Stimulated activated CD8-positive, alpha-beta memory T cell treated with anti-CD3 and anti-CD28 coated beads, Interleukin-15, amount 100 ng/mL, for 4 hours (primary cell): ENCODE measurements at places on chromosomes 13 and 19.
A peak's percentile ranks its signal among the peaks of the same experiment; 100 is the strongest.

DNA sequence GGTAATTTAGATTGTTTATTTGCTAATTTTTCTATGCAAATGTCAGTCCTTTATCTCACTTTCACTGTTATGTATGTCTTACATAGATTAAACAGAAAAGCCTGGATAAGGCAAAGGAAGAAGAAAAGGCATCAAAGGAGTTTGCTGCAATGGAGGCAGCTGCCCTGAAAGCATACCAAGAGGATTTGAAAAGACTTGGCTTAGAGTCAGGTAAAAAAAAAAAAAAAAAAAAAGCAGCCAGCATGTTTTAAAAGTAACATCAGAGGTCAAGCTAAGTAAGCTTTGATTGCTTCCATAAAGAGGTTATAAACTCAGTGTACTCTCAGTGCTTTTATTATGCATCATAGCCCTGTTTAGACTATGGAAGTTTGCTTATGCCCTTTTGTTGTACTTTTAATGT lies 3.8 kb downstream of the WBP4 start:
- no peak for DNase-seq

DNA sequence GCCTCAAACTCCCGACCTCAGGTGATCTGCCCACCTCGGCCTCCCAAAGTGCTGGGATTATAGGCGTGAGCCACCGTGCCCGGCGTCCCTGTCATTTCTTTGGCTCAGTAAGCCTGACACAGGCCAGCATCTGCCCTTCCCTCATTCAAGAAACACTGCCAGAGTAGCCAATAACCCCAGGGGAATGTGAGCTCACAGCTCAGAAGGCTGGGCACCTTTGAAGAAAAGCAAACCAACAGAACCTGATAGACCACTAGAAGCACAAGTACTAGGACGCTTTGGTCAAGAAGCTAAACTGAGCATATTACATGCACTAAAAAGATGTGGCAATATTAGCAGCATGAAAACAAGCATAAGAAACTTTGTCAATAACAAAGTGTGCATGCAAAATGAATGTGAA lies 14.2 kb downstream of the SIGLEC5 start:
- no peak for DNase-seq

GRCh38 chr19:1505991-1506881 lies 6.6 kb downstream of the ADAMTSL5 start:
- no peak for DNase-seq

GRCh38 chr13:27341616-27342015 lies 71.0 kb downstream of the RASL11A start:
- no peak for DNase-seq

DNA sequence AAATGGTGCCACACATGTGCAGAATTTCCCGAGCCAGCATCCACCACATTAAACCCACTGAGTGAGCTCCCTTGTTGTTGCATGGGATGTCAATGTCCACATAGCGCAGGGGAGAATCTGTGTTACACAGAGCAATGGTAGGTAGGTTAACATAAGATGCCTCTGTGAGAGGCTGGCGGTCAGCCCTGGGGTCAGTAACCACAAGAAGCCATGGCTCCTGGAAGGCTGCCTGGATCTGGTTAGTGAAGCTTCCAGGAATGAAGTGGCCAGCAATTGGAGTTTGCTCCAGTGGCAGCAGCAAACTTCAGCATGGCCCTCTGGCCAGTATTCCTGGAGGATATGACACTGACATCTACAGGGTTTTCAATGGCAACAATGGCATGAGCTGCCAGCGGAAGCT lies 37.0 kb upstream of the PCDH9 start:
- DNase-seq, result no peak

GRCh38 chr19:44753932-44754749 lies 5.6 kb downstream of the BCL3 start:
- peak; percentile 55 for DNase-seq

DNA sequence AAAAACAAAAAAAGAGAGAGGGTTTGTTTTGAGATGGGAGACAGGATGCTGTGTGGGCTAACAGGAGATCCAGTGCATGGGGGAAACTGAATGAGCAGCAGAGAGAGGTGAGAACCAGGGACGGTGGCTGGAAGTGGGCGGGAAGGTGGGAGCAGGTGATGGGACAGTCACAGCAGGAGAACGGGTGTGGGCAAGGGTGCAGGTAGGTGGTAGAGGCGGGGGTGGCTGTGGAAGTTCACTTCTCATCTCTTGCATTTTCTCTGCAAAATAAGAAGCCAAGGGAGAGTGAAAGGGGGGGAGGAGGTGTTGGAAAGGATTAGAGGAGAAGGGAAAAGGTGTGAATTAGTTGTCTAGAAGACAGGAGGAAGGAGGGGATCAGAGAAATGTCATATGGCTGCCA lies 21.9 kb downstream of the FBXO17 start:
- no peak for DNase-seq

DNA sequence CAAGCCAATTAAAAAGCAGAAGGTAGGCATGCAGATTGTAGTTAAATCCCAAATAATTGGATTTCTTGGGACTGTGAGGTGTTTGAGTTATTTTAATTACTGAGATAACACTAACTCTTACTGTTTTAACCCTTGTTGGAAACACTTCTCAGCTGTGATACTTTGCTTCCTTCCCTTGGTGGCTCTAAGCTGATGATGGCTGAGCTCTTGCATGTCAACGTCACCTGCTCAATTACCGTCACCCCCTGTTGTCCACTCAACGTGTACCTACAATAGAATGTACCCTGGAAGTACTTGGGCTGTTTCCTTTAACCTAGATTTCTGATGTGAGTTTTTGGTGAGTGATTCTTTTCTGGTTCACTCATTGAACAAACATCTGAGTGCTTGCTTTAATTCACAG lies 303.4 kb downstream of the SLC7A1 start:
- no peak for DNase-seq

- DNase-seq, result peak; percentile 68
Measured at GRCh38 chr13:20703780-20704458, 420 bp downstream of the IL17D start.

DNA sequence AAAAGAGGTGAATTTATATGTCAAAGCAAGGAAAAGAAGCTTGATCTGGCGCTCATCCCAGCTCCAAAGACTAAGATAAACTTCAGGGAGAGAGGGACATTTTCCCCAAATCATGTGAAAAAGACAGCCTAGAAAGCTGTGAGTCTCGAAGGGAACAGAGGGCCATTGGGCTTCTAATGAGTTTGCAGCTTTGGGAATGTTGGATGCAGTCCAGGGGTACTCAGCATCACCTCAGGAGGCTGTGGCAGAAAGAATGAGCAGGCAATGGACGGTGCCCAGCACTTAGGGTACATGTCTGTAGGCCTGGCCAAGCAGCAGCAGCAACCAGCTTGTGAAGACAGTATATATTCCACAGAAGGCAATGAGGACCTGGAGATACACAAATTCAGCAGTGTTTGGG lies 25.7 kb upstream of the WASF3 start:
- DNase-seq, result no peak

DNA sequence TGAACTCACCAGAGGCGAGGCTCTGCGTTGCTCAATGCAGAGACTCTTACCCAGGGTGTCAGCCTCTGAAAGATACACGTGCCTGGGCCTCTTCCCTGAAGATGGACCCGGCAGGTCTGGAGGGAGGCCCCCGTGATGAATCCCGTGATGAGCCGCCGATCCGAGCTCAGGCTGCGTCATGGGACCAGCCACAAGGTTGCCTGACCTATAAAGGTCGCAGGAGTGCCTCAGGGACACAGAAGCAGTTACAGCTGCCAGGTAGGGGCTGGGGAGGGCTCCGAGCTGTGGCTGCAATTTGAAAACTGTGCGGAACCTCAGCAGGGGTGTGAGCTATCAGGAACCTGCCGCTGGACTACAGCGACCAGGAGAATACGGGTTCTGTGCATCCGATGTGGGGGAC lies 10.5 kb upstream of the ATP11A start:
- no peak for DNase-seq

- no peak for DNase-seq
Measured at GRCh38 chr13:98504029-98504351, 72.9 kb downstream of the STK24 start.

DNA sequence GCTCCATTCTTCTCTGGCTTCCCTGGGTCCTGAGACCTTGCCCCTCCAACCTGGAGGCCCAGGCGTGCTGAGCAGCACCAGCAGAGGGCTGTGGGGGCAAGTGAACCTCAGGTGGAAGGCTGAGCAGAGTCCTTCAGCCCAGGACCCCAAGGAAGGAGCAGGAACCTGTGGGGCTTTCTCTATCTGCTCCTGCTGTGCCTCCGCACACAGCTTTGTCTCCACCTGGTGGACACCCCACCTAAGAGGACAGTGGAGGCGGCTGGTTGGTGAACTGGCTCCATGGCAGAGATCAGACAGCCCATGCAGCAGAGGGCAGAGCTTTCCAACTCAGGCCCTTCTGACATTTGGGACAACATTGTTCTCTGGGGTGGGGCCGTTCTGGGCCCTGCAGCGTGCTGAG lies 19.7 kb downstream of the ZFR2 start:
- DNase-seq, result peak; percentile 21

DNA sequence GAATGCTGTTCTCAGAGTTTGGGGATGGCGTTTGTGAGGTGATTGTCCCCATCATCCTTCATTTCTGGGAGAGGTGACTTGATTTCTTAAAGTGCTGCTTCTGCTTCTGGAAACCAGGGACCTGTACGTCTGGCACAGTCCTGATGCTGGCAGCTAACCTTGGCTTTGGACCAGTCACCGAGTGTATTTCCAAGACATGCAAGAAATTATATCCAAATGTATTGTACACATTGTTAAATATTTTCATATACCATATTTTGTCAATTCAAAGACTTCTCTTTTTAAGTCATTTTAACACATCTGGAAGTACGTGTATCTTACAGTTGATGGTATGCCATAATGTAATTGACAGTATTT lies 97.4 kb downstream of the ARHGEF7 start:
- no peak for DNase-seq
